Stimulated activated CD8-positive, alpha-beta memory T cell treated with anti-CD3 and anti-CD28 coated beads, Interleukin-15, amount 100 ng/mL, for 48 hours (primary cell): ENCODE measurements at places on chromosomes 1 and 21.

GRCh38 chr1:54380290-54380882, 25.8 kb downstream of the SSBP3 start:
- DNase-seq: no peak

GRCh38 chr1:117556341-117556740, 49.5 kb upstream of the TENT5C start:
- DNase-seq: no peak

- no peak for DNase-seq
Observed at GRCh38 chr1:170215072-170215885, 69.5 kb downstream of the NTMT2 start.

DNA sequence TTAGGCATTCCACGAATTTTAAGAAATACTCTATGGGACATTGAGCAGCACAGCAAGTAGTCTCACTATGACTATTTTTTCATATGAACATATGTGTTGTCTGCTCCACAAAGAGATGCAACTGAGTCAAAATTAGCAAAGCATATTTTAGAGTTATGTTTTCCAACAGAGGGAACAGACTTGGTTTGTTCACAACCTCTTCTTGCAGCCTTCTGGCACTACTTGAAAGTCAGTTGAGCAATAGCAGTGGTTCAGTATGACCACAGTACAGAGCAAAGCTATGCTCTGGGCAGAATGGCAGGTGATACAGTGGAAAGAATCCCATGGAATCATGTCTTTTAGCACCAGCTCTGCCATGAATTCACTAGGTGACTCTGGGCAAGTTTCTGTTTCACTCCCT, 5.2 kb downstream of the CCN1 start:
- DNase-seq: no peak

- DNase-seq: no peak
Observed at GRCh38 chr1:5903680-5904079, 88.5 kb downstream of the NPHP4 start.

GRCh38 chr21:23099185-23099584, 2101.0 kb downstream of the NCAM2 start:
- DNase-seq: no peak

DNA sequence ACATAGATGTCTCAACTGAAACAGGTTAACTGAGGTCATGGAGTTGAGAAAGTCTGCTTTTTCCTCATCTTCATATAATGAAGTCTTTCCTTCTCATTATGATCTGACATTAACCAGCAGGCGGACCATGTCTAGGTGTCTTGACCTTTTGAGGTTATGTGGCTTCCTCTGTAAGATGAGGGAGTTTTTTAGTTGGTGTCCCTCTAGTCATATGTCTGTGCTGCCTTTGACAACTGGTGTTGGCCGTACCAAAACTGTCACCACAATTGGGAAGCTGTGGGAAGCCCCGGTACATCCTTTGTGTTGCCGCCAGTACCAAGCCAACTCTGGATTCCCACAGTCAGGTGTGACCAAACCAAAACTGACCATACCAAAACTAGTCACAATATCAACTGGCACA, 105.1 kb downstream of the PBX1 start:
- no peak for DNase-seq

DNA sequence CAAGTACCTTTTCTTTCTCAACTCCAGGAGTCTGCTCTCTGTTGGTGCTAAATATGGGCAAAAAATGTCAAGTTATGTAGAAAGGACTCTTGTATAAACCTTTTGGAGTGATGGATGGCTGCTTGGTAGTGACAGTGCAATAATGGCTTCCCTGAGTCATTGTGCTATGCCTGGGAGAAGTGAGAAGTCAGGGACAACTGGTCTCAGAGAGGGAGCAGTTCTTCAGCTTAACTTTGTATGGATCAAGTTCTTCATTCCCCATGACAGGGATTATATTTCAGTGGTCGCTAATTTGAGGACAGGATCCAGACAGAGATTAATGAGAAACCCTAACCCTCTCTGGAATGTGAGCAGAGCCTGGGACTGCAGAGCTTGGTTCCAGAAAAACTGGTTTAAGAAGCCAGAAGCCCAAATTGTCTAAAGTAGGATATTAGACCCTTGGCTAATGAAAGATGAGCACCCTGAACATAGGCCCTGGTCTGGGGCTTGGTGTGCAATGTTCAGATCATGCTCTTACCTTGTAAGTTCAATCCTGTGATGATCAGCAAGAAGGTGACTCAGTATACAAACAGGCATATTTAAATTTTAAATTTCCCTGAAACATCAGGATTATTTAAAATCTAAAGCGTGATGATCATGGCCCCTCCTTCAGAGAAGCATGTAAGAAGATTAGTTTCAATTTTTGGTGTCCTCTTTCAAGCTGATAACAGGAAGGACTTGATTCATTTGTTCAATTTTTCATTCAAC, 50.9 kb downstream of the NTMT2 start:
- no peak for DNase-seq

GRCh38 chr21:45611296-45611695, 32.2 kb upstream of the PCBP3 start:
- no peak for DNase-seq

GRCh38 chr1:244241438-244241837, 190.4 kb downstream of the ZBTB18 start:
- no peak for DNase-seq

DNA sequence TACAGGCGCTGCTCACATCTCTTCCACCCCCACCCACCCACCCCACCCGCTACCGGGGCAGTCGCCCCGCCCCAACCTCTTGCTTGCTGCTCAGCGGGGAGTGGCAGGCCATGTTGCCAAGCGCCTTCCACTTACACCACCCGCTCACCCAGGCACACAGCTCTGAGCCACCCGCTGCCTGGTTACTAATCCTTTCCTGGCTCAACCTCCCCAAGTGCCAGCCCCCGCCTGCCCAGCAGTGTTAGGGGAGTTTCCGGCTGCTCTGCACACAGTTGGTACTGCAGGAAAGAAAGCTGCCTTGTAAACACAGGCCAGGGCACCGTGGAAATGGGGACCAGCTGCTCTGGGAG, 56.2 kb downstream of the LACTBL1 start:
- no peak for DNase-seq

GRCh38 chr1:8560611-8561544, 243.0 kb downstream of the SLC45A1 start:
- no peak for DNase-seq

- no peak for DNase-seq
Observed at GRCh38 chr21:45910155-45910547, 71.4 kb upstream of the COL6A1 start.

GRCh38 chr1:170010443-170010842, 64.1 kb downstream of the KIFAP3 start:
- DNase-seq: no peak

GRCh38 chr1:216055004-216055403, 368.2 kb downstream of the USH2A start:
- no peak for DNase-seq

DNA sequence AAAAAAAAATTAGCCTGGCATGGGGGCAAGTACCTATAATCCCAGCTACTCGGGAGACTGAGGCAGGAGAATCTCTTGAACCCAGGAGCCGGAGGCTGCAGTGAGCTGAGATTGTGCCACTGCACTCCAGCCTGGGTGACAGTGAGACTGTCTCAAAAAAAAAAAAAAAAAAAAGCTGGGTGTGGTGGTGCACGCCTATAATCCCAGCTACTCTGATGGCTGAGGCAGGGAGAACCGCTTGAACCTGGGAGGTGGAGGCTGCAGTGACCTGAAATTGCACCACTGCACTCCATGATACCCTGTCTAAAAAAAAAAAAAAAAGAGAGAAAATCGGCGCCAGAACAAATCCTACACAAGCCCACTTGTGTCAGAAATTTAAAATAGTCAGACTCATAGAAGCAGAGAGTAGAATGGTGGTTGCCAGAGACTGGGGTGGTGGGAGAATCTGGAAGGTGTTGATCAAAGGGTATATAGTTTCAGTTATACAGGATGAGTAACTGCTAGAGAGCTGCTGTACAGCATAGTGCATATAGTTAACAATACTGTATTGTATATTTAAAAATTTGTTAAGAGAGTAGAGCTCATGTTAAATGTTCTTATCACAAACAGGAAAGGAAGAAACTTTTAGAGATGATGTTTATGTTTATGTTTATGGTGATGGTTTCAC, 9.6 kb downstream of the DIP2A start:
- no peak for DNase-seq

GRCh38 chr1:33057095-33057494, 20.4 kb upstream of the AK2 start:
- no peak for DNase-seq

DNA sequence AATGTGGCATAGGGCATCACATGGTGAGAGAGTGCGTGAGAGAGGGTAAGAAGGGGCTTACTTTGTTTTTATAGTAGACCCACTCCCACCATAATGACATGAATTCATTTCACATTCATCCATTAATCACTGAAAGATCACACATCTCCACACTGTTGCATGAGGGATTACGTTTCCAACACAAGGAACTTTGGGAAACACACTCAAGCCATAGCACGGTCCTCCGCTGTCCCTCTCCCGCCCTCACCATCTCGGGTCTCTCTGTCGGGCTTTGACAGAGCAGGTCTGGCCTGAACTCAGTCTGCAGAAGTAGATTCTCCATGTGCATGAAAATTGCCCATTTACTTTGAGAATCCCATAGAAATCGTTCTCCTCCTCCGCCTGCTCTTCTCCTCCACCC, 312.2 kb downstream of the MATN1 start:
- DNase-seq: no peak

- no peak for DNase-seq
Observed at GRCh38 chr1:102241431-102242338, 245.0 kb upstream of the OLFM3 start.

DNA sequence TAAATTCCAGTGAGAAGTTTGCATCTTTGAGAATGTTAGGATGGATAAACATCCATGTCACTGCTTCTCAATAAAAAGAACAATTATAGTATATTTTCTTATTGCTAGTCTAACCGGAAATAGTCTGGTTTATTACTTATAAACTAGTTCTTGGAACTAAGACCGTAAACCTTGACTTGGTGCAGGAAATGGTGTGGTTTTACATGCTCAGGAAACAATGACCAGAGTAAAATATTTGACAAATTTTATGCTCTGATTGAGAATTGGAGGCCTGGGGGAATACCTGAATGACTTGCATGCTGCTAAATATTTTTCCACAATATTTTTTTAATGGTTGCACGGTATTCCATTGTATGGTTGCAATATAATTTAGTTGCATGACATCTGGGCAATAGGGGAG, 76.3 kb downstream of the XCL2 start:
- no peak for DNase-seq

DNA sequence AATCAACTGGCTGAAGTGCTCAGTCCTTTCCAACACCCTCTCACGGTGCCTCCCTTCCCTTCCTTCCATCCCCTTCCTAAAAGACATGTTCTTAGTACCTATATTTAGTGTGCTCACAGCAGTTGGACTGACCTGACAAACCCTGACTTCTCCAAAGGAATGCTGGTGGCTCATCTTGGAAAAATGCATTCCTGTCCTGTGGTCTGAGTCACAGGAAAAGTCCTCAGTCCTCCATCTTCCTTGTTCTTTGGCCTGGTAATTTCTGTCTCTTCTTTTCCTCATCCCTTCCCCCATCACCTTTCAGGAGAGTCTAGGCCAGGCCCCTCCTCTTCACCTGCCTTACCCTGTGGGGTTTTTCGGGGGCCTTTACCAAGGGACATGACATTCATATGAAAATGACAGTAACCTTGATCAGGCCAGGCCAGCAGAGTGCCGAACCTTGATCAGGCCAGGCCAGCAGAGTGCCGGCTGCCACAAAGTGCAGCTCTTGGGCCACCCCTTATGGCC, 7.2 kb downstream of the ATP1B1 start:
- no peak for DNase-seq

DNA sequence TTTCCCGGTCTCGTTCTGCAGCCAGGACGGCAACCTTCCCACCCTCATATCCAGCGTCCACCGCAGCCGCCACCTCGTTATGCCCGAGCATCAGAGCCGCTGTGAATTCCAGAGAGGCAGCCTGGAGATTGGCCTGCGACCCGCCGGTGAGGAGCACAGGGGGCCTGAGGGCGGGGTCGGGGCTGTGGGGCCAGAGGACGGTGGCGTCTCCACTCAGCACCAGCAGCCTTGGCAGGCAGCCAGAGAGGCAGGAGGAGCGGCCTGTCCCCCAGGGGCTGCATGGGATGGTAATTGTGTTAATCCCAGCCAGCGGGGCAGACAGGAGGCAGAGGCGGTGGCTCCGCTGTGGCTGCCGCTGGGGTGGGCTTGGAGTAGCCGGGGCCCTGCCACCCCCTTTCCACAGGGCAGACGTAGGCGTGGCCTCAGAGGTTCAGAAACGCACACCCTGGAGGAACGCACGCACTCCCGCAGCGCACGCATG, 12.1 kb downstream of the SAMD11 start:
- DNase-seq: no peak

- peak; percentile 21 for DNase-seq
Observed at GRCh38 chr21:33478935-33479678, 667 bp downstream of the TMEM50B start.

DNA sequence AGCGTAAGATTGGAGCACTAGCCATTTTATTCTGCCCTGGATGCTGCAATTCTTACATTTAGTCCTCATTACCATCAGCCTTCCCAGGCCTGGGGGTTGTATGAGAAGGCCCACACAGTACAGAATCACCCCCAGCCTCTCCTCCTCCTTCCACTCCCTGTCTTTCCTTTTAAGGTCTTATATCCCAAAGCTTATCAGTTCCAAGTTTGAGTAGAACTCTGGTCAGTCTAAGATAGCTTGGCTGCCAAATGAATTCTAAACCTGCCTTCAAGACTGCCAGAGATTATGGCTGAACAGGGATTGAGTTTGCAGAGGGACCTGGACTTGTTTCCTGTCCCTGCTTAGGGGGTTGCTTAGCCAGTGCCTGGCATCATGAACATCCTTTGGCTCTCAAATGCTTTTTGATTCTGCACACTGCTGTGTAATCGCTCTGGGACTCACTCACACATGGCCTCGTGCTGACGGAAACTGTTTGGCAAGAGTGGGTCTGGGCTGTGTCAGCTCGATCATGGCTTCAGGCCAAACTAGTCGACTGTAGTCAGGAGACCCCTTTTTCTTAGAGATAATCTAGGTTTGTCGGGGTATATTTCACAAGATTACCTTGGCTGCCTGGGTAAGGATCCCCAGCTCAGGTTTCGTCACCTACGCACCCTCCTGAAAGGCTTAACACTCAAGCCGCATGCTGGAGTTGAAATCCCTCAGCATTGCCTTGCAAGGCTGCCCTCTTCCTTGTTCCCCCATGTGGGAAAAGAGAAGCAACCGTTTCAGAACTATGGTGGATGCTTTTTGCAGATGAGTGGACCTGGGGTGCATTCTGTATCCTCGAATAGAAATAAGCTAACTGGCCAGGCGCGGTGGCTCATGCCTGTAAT, 252.6 kb downstream of the NFIA start:
- DNase-seq: no peak

DNA sequence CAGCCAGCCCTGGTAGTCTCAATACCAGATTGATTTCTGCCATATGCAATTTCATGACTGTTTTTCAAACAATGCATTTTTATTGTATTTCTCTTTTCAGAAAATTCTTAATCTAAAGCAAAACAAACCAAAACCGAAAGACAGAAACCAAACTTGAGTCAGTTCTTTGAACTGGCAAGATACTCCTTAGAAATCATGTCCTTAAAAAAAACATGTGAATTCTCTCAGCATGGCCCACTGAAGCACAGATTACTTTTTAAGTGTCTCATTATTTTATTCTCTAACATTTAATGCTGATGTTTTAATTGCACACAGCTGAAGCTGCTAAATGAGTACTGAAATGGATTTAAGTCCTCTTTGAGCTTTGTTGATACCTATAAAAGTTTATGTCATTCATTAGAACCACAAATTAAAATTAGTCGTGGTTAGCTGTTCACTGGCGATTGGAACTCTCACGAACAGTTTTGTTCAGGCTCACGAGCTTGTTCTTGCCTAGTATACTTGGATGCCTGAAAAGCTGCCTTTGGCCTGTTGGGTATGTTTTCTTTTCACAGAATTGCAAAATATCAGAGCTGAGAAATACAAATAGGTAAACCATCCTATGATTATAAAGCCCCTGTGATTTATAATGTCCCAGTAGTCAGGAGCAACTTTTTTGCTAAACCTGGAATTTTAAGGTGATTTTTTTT, 87.5 kb downstream of the CAMTA1 start:
- DNase-seq: no peak
